ENCODE measurements at places on chromosomes 12 and 14.

DNA sequence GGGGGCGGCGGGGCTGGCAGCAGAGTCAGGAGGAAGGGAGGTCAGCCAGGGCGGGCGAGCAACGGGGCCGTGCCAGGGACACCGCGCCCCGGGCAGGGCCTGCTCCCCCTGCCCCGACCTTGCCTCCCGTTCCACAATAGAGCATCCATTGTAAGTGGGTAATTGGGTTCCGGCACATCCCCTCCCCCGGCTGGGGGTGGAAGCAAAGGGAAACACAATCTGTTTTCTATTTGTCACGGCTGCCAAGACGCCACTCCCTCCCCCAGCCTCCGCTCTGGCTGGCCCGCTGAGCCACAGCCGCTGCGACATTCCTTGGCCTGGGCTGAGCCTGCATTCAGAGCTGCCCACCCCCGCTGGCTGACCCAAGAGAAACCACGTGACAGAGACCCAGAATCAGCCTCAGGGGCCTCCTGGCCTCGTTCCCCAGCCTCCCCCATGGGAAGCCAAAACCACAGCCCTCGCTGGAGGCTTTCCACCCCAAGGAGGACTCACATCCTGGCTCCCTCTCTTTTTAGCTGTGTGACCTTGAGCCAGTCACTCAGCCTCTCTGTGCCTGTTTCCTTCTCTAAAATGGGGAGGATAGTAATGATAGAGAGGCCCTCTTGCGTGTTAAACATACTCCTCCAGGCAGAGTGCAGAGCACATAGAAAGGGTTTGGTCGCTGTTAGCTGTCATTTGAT is 117.6 kb downstream of the SCARB1 start:
- DNase-seq, result no peak

GRCh38 chr12:115174920-115175319 is 490.9 kb upstream of the TBX3 start:
- no peak for DNase-seq

DNA sequence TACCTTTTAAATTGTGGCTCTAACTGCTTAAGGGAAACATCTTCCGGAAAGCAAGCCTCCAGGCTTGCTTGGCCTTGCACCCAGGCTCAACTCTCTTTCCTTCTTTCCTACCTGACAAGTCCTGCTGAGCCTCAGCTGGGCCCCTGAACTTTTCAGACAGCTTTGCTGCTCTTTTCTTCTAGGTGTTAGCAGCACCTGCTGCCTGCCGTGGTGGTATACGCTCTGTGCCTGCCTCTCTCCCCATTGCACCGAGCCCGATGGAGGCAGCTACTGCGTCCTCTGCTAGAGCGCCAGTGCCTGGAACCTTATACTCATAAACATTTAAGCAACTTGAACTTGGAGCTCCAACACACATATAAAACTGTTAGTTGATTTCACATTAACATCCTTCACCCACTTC is 195.7 kb downstream of the ANO6 start:
- DNase-seq, result no peak

DNA sequence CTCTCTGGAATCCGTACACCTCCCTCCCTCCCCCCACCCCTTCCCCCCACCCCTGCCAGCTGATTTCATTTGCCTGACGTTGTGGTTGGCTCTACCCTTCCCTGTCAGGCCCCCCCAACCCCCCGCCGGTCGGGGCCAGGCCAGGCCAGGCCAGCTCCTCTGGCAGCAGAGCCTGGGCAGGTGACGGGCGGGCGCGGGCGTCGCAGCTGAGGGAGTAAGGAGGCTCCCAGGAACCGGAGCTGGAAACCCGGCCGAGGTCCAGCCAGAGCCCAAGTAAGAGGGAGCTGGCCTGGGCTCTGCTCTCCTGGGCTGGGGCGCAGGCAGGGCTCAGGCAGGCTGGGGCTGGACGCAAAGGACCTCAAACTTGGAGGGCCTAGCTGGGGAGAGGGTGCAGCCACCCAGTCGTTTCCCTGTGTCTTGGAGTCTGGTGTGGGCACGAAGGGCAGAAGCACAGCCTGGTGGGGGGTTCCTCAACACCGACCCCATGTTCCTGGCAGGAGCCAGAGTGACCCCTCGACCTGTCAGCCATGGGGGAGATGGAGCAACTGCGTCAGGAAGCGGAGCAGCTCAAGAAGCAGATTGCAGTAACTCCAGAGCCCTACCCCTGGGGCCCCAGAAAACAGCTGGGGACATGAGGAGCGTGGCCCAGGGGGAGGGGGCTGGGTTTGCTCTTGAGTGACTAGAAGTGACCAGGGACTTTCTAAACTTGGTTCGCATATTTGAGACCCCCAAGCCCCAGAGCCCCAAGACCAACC is at the start of gene GNB3:
Gene GNB3 (plus strand): TSS at position 165 of the 755 bp plus-strand sequence. CDS start 363 bp downstream, at position 528.
- DNase-seq, result no peak

- peak; percentile 2 for DNase-seq
Measured at GRCh38 chr14:56118611-56119181, 485 bp downstream of the PELI2 start.

DNA sequence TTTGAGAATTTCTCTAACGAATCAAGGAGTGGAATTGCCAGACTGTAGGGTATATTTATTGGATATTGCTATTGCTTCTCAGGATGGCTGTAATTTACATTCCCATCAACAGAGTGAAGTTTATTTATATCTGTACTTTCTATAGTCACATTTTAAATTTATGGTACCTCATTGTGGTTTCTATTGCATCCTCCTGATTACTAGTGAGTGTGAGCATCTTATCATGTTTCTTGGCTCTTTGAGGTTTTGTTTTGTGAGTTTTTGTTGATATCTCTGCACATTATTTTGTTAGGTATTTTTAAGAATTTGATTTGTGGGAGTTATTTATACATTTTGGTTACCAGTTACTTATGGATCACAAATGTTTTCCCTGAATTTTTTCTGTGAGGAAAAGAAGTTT is 13.9 kb downstream of the DNM1L start:
- DNase-seq, result no peak

- no peak for DNase-seq
Measured at GRCh38 chr12:111182382-111182781, 186.5 kb downstream of the PHETA1 start.

DNA sequence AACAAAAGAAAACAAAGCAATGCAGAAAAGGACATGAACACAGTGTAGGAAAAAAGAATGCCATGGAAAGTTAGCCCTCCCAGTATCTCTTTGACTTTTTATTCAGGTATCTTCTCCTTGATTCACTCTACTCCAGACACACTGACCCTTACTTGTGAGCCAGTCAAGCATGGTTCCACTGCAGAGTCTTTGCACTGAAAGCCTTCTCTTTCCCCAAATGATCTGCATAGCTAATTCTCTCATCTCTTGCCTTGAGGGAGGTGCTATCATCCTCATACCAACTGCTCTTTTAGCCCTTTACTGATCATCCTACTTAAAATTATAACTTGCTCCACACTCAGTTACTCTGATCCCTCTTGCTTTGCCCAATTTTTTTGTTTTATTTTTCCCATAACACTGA is 101.2 kb upstream of the SLC16A7 start:
- no peak for DNase-seq

GRCh38 chr14:99980299-99980698 is 84.9 kb upstream of the EVL start:
- no peak for DNase-seq

DNA sequence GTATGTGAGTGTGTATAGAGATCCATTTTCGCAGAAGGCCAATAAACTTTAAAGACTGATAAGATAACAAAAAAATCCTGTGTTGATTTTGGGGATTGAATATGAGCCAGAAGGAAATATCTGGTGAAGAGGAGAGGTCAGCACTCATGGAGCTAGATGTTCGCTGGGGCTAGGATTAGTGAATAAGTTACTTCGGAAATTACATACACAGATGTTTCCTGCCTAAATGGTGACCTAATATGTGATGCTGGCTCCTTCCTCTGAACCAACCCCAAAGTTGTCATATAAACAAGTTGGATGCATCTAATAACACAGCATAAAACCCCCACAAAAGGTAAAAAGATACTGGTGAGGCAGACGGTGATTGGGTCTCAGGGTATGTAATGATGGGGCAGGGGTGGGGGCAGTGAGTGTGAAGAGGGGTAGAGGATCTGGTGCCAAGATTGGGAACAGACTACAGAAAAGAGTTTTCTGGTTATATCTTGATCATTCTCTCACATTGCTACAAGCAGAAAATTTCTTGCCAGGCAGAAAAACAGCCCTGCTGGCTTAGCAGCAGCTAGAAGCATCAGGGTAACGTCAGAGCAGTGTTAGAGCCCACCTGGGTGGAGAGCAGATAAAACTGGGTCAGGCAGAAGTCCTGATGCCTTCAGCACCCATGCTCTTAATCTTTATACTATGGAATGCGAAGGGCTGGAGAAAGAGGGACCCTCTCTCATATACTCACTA is 140.4 kb upstream of the GZMB start:
- DNase-seq, result no peak

DNA sequence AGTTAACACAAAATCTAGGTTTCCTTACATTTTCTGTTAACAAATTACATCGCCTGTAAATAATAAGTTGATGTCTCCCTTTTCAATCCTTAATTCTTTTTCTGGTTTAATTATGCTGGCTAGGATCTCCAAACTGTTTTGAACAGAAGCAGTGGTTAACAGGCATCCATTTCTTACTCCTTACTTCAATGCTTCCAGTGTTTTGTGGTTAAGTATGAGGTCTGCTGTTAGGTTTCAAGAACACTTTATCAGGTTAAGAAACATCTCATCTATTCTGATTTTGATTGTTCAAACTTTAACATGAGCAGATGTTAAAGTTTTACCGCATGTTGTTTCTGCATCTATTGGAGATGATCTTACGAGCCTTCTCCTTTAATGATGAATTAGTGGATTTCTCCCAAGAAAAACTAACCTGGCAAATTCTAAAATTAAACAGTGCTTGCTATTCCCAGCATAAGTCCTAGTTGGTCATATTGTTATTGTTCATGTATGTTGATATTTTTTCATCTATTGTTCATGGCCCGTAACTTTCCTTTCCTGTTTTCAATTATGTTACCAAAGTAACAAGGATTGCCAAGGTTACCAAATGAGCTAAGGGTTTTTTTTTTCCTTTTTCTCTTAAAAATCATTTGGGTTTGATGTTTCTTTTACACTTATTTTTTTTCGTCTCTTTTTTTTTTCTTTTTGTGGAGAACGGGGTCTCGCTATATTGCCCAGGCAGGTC is 33.4 kb downstream of the POLE start:
- no peak for DNase-seq

GRCh38 chr14:23816371-23816770 is 137.2 kb upstream of the DHRS4 start:
- no peak for DNase-seq

GRCh38 chr14:54329082-54329695 is 67.6 kb upstream of the CDKN3 start:
- DNase-seq, result no peak

DNA sequence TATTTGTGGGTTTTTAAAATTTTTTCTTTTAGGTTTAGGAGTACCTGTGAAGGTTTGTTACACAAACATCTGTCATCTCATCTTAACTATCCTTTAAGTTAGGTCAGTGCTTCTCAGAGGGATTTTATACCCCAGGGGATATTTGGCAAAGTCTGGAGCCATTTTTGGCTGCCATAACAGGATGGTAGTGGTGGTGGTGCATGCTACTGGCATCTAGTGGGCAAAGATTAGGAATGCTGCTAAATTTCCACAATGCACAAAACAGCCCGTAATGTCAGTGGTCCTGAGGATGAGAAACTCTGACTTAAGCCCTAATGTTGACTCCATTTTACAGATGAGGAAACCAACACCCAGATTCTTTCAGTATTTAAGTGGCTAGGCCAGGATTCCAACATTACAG is 85.2 kb upstream of the MYF6 start:
- DNase-seq, result no peak

- no peak for DNase-seq
Measured at GRCh38 chr12:101637936-101638335, 43.2 kb downstream of the MYBPC1 start.

DNA sequence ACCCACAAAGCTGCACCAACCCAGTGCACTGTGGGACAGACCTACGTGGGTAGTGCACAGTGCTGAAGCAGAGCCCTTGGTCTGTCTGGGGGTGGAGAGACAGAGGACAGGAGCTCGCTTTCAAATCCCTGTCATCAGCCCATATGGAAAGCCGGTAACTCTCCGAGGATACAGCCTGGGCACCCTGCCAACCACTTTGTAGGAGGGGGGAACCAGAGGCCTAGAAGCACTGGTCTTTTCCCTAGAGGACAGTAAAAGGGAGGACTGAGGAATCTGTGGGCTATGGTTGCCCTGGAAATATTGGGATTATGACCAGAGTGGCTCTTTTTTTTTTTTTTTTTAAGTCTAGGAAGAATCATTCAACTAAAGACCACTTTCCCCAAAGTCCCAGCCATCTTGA is 74.3 kb downstream of the MAP3K9 start:
- no peak for DNase-seq

DNA sequence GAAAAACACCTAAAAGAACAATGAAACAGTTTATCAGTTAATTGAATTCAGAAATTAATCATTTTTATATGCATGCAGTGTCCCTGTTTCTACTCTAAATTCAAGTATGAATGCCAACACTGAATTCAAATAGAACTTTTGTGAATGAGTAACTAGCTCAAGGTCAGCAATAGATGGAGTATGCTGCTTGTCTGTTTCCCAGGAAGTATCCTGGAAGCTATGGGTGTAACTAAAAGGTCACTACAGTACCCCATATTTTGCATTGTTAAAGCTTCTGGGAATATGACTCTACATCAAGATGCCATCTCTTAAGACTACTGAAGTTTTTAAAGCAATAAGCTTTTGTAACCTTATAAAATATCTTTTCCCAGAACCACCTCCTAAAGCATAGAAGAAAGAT is 681.4 kb upstream of the FBXO33 start:
- DNase-seq, result no peak

DNA sequence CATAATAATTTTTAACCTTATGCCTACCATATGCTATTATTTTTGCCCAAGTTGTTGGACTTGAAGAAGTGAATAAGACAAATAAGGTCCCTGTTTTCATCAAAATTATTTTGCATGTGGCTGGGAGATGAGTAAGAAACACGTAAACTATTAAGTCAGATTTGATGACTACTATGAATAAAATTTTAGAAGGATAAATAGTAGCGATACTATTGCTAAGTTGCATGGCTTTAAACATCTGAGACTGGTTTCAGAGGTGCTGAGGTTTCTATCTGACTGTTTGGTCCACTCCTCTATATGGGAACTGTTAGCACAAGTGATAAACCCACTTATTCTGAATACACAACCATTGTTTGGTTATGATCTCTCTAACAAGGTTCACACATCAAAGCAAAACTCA is 674.3 kb upstream of the MDGA2 start:
- DNase-seq, result no peak

DNA sequence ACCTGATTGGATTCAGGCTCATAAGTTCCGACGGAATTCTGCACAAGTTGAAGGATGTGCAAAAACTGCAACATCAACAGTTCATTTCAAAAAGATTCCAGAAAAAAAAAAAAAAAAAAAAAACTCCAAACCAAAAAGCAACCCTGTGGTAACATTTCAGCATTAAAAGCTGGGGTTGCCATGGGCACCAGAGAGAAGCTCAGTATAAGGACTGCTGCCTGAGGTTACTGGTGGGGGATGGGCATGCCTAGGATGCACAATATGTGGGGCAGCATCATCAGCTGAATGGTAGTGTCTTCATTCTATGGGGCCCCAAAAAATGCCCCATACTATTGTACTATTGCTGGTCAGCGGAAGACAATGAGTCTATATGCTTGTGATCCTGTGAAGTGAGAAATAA is 44.7 kb downstream of the MBIP start:
- no peak for DNase-seq

All from stimulated activated CD4-positive, alpha-beta T cell treated with anti-CD3 and anti-CD28 coated beads, Interleukin-1b, Interleukin-23, amount 100 ng/mL, for 1 hour (primary cell).